ENCODE measurements at places on chromosomes 13 and 19. TPM values are rescaled to one million over a fixed set of nuclear protein-coding genes. Genes with fewer than 3 reads are reported as not detected.
A peak's percentile ranks its signal among the peaks of the same experiment; 100 is the strongest.

- H3K27ac ChIP-seq: peak overlapping the region; percentile 70
- peaks cover 8% of the 10 kb centered on the region for H3K27me3 ChIP-seq
- no peaks in the 10 kb centered on the region for H3K36me3 ChIP-seq
- peaks cover 6% of the 10 kb centered on the region for H3K4me1 ChIP-seq
Measured at GRCh38 chr13:50080203-50080910, 65.1 kb downstream of the KCNRG start.

DNA sequence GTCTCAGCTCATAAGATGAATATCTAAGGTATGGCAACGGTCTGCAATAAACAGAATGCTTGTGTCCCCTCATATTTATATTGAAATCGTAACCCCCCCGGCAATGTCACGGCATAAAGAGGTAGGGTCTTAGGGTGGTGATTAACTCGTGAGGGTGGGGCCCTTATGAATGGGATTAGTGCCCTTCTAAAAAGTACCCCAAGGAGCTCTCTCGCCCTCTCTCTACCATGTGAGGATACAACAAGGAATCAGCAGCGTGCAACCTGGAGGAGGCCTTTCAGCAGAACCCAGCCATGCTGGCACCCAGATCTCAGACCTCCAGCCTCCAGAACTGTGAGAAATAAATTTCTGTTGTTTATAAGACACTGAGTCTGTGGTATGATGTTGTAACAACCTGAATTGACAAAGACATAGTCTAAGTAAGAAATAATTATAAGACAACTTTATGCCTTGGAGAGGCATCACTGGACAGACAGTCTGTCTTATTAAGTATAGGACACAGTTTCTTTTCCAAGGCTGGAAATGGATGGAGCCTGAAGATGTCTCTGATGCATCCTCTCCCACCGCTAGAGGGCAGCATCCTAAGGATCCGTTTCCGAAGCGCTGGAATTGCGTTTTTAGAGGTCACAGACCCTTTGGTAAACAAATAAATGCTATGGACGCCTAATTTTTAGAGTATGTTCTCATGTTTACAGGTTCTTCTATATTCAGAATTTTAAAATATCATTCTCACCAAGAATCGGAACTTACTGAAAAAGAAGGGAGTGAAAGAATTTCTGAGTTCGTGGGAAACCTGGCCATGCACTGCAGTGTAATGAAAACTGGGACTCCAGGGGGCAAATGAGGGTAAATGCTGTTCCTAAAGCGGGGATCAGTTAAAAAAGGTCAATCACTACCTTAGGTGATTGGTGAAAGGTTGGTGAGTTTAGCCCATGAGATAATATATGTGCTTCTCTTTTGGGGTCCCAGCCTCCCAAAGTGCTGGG, 13.3 kb upstream of the LEUTX start:
- no peaks in the 10 kb centered on the region for H3K4me1 ChIP-seq
- no peaks in the 10 kb centered on the region for H3K27me3 ChIP-seq
- no peak overlapping the region for H3K4me3 ChIP-seq
- H3K27ac ChIP-seq: no peak overlapping the region

GRCh38 chr13:44732503-44733098, 156.5 kb upstream of the TSC22D1 start:
- H3K4me1 ChIP-seq: no peaks in the 10 kb centered on the region
- H3K27me3 ChIP-seq: no peaks in the 10 kb centered on the region
- no peak overlapping the region for H3K27ac ChIP-seq

DNA sequence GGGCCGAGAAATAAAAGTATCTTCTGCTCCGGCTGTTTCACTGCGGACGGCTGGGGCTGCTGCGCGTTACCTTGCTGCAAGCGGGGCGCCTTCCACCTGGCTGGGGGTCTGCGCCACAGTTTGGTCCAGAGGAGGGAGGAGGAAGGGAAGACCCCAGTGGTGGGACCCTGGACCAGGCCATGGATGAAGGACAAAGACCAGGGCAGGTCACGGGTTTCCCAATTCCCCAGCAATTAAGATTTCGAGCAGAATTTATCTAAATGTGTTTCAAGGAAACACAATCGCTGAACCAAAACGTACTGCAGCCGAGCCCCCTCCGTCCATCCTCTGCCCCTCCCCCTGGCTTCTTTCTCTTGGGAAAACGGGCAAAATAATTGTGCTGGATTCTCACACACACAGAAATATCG, 2.9 kb downstream of the SOX1 start:
- no peak overlapping the region for H3K27ac ChIP-seq
- no peak overlapping the region for H3K4me3 ChIP-seq
- H3K27me3 ChIP-seq: peaks cover 62% of the 10 kb centered on the region

The LAIR1 gene
- 1.7 TPM for polyA plus RNA-seq

The SWSAP1 gene
- 1.8 TPM for polyA plus RNA-seq
